ENCODE measurements at places on chromosomes 16 and 17.

DNA sequence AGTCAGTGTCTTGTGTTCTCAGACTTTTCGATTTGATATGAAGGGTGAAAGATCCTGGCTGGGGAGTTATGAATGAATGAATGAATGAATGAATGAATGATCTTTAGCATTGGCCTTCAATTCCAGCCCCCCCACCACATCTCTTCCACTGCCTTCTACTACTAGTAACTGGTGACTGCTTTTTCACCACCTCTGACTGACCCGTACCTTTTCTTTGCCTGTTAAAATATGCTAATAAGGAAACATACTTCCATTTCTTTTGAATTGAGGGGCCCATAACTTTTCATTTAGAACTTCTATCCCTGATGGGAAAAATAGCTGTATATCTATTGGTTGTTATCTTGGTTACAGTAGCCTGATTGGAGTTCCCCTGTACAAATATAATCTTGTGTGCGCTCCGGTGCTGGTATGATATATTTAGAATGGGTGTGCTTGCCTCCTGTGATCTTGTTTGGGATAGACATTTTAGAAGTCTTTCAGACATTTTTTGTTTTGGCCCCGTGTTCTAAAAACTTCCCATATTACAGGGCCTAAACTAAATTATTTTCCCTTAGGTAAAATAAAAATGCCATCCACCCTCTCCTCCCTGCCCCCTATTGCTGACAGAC is 3.4 kb downstream of the LYRM1 start:
- no peak for DNase-seq

DNA sequence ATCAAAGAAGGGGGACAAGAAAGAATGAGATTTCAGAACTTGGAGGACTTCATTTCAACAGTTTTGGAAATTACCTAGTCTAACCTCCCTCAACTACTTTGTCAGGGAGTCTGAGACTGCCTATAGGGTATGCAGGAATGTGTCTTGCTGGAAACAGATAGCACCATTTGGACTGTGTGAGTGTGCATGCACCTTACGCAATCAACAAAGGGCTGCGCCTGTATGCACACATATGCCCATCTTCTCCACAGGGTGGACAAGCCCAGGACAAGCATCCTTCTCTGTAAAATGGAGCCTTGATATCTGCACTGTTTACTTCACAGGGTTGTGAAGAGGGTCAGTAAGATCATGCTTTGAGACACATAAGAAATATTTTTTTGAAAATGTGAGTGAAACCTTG is 305.7 kb upstream of the ASIC2 start:
- DNase-seq: no peak

DNA sequence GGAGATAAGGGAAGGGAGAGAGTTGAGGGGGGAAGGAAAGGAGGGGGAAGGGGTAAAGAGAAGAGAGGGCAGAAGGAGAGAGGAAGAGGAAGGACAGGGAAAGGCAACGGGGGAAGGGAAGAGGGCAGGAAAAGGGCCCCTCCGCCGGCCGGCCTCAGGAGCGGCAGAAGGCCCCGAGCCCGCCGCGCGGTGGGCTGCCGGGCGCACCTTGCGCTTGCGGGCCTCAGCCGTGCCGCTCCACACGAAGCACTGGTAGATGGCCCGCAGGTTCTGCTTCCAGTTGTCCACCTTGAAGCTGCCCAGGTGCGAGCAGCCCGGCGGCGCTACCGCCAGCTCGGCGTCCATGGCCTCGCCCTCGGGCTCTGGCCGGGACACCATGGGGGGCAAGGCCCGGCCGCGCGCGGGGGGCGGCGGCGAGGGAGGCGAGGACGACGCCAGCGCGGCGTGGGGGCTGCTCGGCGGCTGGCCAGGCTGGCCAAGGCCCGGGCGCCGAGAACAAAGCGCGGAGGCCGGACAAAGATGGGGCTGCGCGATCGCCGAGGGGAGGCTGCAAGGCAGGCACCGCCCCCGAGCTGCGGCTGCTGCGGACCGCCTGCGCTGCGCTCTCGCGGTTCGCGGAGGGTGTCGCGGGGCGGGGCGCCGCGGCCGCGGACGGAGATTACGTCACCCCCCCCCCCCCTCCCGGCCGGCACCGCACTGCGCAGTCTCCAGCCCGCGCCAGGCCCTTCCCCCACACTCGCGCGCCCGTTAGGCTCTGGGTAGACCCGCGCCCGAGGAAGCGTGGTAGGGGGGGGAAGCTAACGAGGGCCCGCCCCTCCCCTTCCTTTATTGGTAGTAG is at the start of gene USP22:
Gene USP22, minus strand, starts transcription at position 554 of the 838 bp plus-strand sequence. Its CDS starts 176 bp downstream, at position 378.
- DNase-seq: peak; percentile 82

DNA sequence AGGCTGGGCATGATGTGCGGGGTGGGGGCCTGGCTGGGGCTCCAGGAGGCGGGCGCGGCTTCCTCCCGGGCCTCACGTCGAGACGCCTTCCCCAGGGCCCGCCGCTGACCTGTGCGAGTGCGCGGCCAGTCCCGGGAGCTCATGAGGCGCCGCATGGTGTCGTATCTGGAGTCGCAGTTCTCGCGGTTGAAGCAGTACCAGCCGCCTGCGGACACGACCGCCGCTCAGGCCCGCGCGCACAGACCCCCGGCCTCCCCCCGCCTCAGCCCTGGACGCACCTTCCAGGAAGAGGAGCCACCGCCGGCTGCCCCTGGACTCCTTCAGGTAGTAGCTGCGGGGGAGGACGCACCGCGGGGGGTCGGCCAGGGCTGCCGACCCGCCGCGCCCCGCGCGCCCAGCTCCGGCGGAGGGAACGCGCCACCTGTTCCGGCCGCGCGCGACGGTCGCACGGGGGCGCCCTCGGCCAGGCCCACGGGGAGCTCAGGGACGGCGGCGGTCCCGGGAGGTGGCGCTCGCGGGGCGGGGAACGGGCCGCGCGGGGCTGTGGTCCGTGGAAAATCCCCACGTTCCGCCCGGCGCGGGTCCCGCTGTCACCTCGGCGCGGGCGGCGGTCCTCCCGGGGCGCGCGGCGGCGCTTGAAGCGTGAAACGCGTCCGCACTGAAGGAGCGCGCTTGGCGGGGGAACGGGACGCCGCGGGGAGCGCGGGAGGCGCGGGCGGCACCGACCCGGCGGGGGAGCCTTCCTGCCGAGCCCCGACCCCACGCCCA is 1.4 kb downstream of the NOTUM start:
- peak; percentile 68 for DNase-seq

DNA sequence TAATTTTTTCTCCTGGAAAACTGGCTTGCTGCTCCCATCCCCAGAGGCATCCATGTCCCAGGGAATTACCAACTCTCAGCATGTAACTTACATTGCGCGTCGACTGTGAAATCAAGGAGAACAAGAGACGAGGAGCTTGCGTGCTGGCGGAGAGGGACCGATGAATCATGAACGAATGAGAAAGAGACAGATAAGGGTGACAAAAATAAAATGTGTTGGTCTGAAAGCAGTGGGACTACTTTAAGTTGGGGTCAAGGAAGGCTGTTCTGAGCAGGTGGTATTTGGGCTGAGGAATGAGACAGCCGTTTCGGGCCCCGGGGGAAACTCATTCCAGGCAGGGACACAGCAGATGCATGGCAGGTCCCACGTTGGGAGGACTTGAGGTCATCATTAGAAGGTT is 22.5 kb downstream of the ABAT start:
- no peak for DNase-seq

DNA sequence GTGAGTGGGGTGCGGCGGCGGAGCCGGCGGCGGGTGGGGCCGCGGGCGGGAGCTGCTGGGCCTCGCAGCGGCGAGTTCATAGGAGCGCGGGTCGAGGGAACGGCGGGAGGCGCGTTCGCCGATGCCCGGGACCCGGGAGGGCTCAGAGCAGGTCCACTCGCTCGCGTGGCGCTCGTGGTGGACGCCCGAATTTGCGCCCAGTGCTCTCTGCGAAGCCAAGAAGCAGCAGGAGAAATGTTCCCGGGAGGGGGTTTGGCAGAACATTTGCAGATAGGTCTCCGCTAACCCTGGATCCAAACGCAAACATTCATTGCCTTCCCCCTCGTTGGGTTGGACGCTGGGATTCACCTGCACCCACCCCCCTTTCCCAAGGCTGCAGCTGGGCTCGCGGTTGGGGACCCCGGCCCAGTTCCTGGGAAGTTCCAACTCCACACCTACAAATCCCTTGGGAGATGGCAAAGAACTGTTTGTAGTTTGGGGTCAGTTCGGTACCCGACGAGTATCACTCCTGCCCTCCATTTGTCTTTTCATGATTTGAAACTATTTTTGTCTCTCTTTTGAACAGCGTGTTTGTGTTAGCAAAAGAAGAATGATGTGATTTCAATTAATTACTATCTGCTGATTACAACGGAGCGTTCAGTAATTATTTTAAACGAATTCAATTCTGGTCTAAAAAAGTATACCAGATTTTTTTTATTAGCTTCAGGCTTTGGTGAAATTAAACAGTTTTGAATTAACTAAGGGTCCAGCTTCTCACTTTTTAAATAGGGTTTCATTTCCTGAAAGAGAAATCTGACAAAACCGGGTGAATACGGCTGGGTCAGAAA is 2.3 kb downstream of the NTN1 start:
- DNase-seq: no peak

DNA sequence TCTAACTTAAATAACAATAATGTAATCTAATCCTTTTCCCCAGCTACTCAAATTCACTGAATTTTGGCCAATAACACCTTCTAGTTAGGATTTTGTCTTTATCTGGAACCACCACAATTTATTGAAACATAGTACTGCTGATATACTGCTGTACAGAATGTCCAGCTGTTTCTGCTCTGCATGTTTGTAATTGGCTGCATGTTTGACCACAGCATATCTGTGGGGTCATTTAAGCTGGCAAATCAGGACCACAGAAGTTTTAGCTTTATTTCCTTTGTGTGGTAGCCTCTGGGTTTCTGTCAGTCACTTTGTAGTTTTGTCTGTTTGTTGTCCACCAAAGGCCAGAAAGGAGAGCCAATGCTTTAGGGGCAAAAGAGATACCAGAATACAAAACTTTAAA is 22.2 kb upstream of the RAB11FIP4 start:
- DNase-seq: no peak

DNA sequence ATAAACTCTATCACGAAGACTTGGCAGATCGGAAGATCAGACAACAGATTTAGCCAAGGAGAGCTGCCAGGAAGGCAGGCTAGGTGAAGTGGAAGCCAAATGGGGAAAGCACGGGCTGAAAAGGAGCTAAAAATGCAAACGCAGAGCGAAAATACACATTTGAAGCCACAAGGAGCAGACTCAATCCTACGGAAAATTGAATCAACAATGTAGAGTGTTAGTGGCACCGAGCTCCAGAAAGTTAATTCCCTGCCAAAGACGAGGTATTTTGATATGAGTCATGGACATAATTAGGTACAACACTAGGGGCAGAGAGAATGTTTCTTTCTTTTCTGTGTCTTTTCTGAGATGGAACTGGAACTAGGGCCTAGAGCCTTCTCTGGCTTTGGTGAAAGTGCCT is 20.7 kb downstream of the GSG1L start:
- DNase-seq: no peak

GRCh38 chr16:72844225-72844920 is 203.6 kb downstream of the ZFHX3 start:
- DNase-seq: no peak

DNA sequence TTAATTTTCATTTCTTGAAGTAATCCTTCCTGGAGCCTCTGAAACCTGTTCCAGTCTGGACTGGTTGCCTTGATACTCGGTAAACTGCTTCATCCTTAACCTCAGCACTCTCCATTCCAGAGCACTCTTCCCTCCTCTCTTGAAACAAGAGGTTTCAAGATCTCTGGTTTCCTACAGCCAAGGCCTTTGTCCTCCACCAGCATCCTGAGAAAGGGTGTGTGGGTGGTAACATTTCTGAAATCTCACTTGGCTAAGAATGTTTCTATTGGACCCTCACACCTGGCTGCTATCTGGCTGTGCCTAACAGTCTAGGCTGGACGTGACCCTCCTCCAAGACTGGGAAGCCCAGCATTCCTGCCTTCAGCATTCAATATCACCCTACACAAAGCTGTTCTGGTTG is 99.7 kb downstream of the CYTH1 start:
- no peak for DNase-seq

DNA sequence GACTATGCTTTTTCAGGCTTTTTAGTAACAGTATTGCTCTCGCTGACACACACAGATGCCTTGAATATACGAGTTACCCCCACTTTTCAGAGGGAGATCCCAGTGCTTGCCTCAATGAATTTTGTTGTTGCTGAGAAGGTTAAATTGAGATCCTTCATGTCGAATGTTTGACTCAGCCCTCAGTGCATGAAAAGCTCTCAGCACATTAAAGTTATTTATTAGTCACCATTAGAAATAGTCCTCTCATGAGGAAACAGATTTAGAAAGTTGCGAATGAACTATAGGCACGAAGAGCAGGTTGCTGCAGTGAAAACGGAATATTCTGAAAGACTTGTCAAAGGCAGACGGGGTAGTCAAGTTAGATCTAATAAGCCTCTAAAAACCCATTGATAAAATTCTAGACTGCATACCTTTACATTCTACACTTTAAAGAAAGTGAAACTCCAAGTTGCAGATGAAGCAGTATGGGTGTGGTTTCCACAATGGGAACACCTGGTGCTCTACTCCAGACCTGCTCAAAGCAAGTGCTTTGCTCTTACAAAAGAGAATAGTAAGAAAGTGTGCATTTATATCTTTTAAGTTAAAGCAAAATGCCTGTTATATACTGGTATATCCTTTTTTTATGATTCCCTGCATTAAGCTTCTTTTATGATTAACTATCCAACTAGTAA is 238.1 kb downstream of the MAF start:
- no peak for DNase-seq

GRCh38 chr17:14150619-14151018 is 81.3 kb downstream of the COX10 start:
- DNase-seq: no peak

- DNase-seq: peak; percentile 67
Measured at GRCh38 chr17:44137891-44138709, 3.6 kb upstream of the HROB start.
